ENCODE measurements at places on chromosomes 3 and 15.

- DNase-seq: no peak
Observed at GRCh38 chr3:106206146-106206545, 337.3 kb upstream of the CBLB start.

DNA sequence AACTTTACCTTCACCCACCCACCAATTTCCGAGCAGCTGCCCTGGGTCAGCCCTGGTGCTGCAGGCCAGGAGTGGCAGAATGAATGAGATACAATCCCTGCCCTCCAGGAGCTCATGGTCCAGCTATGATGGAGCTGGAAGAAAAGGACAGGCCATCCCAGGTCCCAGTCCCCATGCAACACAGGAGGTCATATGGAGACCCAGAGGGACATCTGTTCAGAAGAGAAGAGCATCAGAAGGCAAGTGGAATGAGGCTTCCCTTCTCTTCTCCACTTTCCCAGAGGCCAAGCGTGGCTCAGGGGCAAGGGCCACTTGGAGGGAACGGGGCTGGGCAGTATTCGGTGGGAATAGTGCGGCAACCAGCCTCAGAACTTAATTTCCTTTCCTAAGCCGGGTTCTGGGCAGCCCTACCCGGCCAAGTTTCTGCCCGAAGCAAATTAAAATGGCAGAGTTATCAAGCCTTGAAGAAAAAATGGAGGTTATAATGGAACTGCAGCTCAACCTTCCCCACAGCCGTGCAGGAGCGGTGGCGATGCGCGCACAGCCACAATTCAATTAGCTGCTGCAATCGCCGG lies 35.9 kb downstream of the TLE3 start:
- DNase-seq: no peak

DNA sequence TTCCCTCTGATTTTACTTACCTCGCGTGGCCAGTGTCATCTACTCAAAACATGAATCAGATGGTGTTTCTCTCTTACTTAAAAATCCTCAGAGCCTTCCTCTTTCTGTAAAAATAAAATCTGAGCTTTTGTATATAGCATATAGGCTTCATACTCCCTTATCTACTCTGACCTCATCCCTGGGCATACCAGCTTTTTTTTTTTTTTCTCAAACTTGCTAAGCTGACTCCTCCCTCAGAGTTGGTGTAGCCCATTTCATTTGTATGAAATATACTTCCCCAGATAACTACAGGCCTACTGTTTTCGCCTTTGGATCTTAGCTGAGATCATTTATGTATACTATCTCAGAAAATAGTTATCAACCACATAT lies 648.9 kb upstream of the ALCAM start:
- no peak for DNase-seq

- no peak for DNase-seq
Observed at GRCh38 chr3:157652366-157652765, 149.2 kb upstream of the VEPH1 start.

DNA sequence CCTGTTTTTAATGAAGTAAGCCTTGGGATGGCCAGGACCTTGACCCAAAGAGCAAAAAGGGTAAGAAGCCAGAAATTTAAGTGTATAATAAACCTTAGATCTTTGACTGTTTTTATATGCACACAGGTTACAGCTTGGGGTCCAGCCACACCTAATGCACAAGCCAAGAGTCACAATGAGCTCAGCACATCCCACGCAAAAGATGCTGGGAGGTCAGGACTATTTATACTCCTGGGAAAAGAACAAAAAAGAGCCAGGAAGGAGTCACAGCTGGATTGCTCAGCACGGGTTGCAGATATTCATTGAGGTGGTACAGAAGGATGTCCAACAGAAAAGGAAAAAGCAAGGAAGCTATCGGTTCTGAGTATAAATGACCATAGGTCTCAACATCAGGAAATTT lies 536.3 kb downstream of the NTRK3 start:
- no peak for DNase-seq

GRCh38 chr3:194739498-194740284 lies 54.0 kb downstream of the FAM43A start:
- no peak for DNase-seq

DNA sequence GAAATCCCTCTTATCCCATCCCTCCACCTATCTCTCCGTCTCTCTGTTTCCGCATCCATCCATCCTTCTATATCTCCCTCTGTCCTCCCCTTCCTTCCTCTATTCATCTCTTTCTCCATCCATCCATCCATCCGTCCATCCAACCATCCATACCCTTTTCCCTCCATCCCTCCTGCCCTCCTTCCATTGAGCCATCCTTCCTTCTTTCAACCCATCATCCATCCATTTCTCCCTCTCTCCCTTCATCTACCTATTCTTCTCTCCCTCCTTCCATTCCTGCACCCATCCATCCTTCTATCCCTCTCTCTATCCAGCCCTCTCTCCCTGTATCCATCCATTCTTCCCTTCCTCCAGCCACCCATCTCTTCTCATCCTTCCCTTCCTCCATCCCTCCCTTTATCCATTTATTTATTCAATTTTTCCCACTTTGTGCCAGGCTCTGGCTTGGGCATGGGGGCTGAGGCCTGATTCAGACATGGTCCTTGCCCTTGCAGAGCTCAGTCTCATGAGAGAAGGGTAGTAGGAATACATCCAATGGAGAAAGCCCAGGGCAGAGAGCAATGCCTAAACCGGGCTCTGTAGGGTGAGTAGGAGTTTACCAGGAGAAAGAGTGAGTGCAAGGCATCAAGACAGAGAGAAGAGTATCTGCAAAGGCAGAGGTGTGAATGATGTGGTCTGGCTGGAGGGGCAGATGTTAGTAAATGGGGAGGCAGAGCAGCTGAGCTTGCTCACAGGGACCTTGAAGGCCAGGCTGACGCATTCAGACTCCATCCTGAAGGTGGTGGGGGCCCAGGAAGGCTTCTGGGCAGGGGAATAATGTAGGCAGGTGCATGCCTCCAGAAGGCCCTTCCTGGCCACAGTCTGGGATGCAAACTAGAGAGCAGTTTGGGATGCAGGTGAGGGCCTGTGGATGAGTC lies 19.5 kb upstream of the FBLN2 start:
- DNase-seq: no peak

DNA sequence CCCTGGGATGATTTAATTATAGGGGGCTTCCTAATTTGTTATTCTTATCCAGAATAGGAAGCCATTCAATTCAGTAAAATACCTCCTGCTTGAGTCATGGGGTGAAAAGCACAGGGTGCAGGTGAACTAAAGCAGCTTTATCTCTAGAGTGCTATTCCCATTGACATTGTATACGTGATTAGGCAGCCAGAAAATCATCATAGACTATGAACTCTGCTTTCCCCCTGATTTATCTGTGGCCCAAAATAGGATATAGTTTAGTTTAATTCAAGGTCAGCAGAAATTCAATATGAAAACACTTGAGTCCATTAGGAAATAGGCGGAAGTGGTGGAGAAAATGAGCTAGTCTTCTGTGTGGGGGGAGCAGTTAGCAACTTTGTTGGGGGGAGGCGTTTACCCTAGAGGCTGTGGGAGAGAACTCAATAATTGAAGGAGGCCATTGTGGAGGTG lies 18.2 kb upstream of the PRKCI start:
- no peak for DNase-seq
